ENCODE measurements at places on chromosomes 4 and X. TPM values are rescaled to one million over a fixed set of nuclear protein-coding genes. Genes with fewer than 3 reads are reported as not detected.

The MAMLD1 gene
- total RNA-seq: 0.96 TPM

The UGT2A1 gene
- total RNA-seq: not detected

DNA sequence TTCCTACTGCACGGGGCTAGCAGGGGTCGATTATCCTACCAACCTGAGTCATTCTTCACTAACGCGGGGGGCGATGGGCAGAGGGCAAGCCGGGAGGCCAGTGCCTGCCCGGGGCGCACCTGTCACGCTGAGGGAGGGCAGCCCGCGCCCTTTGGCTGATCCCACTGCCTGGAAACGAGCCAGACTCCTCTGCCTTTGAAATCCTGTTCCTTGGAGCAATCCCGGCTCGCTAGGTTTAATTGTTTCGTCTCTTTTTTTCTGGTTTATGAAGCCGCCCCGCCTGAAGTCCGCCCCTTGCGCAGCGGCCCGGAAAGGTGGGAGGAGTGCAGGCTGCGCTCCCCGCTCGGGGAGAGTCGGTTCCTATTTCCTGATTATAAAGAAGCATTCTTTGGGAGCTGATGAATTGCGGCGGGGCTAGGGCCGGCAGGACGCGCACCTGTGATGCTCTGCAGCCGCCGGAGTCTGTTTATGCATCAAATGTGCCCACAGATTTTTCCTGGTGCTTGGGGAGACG is 484.2 kb downstream of the BCOR start:
- DNase-seq: peak; percentile 56

- no peak for DNase-seq
Measured at GRCh38 chrX:136880003-136880451, 498 bp downstream of the RBMX start.

The SPIN2B gene
- total RNA-seq: 8.5 TPM

DNA sequence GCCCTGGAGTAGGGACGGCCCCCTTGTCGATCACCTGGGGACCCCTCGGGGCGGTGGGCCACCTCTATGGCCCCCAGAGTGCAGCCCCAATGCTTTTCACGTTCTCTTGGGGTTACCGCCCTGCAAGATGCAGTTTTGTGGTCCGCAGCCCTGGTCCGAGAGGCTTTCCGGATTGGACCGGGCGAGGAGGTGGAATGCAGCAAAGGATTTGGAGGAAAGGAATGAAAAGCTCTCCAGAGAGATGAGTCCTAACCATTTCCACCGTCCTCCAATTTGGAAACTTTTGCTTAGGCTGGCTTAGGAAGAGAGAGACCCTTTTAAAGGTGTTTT is 601 bp downstream of the SLC25A43 start:
- no peak for DNase-seq

GRCh38 chr4:99665983-99666382 is 8.4 kb upstream of the C4orf54 start:
- DNase-seq: no peak

DNA sequence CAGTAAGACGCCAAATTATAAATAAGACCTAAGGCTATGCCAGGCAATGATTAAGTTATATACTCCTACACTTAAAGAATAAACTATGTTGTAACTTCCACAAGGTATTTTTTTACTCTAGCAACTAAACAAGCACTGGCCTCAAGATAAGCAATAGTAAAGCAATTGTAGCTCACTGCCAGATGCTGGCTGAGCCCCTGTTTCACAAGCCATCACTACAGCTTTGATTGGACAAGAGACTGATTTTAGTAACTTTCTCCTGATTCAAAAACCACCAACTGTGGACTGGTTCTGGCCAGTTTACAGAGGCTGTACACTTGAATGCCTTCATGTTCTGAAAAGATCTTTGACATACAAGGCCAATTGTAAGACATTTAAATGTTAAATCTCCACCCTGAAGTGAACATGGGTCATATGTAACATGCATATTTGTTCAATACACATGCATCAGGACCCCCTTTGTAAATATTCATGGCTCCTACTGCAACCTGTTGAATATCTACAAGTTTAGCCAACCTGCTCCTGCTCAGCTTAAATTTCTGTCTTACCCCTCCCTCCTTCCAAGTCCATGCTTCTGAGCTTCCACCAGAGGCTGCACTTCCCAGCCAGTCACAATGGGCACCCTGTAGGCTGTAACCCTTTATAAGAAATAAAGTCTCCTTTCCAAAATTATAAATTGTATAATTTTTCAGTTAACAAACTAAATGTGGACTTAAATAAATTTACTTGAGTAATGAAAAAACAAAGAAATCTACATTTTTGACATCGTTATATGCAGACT is 423.6 kb downstream of the ANKRD50 start:
- DNase-seq: no peak

DNA sequence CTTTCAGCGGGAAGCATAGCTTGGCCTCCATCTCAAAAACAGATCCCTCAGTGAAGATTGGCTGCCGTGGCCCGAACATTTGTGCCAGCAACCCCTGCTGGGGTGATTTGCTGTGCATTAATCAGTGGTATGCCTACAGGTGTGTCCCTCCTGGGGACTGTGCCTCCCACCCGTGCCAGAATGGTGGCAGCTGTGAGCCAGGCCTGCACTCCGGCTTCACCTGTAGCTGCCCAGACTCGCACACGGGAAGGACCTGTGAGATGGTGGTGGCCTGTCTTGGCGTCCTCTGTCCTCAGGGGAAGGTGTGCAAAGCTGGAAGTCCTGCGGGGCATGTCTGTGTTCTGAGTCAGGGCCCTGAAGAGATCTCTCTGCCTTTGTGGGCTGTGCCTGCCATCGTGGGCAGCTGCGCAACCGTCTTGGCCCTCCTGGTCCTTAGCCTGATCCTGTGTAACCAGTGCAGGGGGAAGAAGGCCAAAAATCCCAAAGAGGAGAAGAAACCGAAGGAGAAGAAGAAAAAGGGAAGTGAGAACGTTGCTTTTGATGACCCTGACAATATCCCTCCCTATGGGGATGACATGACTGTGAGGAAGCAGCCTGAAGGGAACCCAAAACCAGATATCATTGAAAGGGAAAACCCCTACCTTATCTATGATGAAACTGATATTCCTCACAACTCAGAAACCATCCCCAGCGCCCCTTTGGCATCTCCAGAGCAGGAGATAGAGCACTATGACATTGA is 175.4 kb downstream of the FAT4 start:
- no peak for DNase-seq

DNA sequence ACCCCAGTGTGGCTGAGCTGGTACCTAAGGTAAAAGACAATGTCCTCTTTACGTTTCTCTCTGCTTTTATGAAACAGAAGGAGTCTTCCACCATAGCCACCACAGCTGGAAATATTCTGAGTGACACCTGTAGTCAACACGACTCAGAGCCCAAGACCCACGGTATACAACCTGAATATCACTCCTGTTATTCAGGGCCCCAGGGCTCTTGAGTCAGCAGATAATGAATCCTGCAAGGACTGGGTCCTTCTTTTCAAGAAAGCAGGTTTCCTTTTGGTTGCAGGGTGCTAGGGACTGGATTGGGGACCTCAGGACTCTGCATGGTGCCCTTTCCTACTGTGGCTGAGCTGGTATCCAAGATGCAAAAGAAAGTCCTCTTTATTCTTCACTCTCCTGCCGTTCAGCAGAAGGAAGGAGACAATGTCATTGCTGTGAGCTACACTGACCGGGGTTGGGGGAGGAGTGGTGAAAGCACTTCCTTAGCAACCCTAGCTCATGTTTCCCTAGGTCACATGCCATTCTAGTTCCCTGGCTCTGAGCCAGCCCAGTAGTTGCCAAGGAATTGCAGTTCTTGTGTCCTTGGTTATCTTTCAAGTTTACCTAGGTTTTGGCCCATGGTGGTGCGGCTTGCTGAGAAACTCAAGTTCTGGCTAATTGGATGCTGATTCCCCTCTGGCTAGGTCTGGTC is 23.7 kb upstream of the UNC5C start:
- no peak for DNase-seq

- no peak for DNase-seq
Measured at GRCh38 chrX:71241301-71241700, 12.6 kb downstream of the ZMYM3 start.

DNA sequence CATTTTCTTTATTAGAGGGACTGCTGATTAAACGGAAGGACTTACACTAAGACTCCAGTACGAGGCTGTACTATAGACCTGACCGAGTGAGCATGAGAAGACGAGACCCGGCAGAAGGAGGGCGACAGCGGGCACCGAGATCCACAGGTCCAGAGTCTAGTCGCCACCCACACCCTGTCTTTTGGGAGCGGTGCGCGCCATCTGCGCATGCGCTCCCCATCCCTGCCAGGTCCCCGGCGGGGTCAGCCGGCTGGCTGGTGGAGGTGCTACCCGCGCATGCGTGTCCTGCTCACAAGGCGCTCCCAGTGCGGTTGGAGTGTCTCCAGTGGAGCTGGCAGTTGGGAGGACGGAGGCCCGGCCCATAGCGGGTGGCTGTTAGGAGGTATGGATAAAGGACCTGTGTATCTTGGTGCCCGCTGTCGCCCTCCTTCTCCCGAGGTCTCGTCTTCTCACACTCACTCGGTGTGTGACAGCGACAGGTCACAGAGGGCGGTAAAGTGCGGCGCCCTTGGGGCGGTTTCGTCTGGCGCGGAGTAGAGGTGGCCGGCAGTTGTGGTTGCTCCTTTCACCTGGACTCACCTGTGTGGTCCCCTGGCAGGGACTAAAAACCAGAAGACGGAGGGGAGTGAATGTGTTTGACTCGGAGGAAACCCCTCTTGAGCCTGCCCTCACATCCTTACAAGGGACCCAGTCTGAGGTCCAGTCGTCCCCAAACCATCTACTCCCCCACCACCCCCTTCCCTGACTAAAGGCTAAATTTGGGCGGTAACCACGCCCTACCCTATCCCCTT is 7.6 kb upstream of the HSD17B10 start:
- DNase-seq: peak; percentile 87

The ENOPH1 gene
- total RNA-seq: 62.2 TPM

- no peak for DNase-seq
Measured at GRCh38 chr4:139532947-139533346, 23.1 kb downstream of the SETD7 start.

All from activated naive CD4-positive, alpha-beta T cell treated with anti-CD3 and anti-CD28 coated beads, Interleukin-2, amount 50 U/mL, for 72 hours (primary cell).